ENCODE measurements at places on chromosomes 2 and 18.

- DNase-seq: no peak
These were observed 44.8 kb downstream of the RAB3GAP1 start for GRCh38 chr2:135096665-135097446.

GRCh38 chr2:158315000-158315399 lies 141.6 kb downstream of the CCDC148 start:
- DNase-seq: no peak

- DNase-seq: no peak
These were observed 1.6 kb upstream of the NFE2L2 start for GRCh38 chr2:177265824-177266817.

- DNase-seq: no peak
These were observed 163.8 kb upstream of the CDH20 start for GRCh38 chr18:61169386-61169785.

DNA sequence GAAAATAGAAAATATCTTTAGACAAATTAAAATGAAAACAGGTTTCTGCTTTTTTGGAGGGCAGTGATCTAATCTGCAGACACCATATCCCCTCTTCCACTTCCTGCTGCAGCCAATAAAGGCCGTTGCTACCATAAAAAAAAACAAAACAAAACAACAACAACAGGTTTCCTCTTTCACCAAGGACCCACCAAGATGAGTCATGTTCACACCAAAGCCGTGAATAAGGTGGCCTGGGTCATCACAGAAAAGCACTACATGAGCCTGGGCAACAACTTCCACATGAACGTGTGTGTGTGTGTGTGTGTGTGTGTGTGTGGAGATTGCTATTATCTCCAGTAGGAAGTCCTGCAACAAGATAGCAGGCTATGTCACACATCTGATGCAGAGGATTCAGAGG lies 24.8 kb upstream of the TFCP2L1 start:
- DNase-seq: no peak

- no peak for DNase-seq
These were observed 21.2 kb downstream of the GRB14 start for GRCh38 chr2:164599954-164600589.

GRCh38 chr18:32577561-32577960 lies 106.9 kb upstream of the GAREM1 start:
- DNase-seq: no peak

- DNase-seq: no peak
These were observed 443.1 kb upstream of the ZEB2 start for GRCh38 chr2:144963031-144963430.

DNA sequence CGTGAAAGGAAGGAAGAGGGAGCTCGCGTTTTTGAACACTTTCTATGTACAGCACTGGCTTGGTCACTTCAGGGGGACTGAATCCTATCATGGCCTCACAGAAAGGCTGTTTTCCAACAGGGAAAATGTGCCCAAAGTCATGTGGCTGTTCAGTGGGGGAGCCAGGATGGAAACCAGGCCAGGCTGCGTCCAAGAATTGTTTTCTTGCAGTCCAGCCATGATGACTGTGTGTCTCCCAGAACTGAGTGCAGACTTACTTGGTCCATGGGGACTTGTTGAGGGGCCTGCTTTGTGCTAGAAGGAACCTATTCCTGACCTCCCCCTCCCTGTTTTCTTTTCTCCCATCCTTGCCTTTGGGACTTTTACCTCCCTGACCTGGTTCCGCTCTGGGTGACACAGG lies 46.9 kb downstream of the EMILIN2 start:
- DNase-seq: no peak

DNA sequence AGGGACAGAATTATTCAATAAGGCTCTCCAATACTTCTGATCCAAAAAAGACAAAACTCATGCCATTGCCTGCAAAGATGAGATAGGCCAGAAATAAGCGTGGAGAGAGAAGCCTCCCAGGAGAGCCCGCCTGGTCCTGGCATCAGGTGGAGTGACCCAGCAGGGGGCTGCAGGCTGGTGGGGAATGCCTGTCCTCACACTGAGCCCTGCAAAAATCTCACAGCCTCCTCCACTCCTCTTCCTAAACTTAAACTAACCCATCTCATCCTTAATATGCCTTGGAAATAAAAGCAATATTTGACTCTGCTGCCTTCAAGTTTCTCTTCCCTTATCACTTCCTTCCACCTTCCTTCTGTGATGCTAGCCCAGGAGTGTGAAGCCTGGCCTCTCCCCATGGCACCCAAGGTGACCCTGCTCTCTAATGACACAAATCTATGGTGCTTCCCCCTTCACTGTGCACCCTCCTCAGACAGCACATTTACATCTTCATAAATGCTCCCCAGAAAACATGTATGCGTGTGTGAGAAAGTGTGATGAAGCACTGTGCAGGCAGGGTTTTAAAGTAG lies 218.4 kb downstream of the ANAPC1 start:
- peak; percentile 46 for DNase-seq

DNA sequence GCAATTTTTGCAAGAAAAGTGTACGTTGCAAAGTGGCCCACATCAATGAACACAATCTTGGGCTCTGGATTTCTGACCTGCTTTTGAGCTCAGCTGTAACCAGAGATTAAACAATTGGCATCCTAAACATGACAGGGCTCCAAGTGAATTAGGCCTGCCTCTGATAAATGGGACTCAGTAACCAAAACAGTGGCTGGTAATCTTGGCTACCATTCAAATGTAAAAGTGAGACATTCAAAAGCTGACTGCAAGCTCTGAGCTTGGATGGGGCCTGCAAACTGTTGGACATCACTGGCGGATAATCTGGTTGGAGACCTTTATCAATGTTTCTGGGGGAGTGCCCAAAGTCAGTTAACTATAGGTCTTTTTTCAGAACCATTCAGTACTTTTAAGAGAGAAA lies 160.7 kb downstream of the RAB3GAP1 start:
- DNase-seq: no peak

DNA sequence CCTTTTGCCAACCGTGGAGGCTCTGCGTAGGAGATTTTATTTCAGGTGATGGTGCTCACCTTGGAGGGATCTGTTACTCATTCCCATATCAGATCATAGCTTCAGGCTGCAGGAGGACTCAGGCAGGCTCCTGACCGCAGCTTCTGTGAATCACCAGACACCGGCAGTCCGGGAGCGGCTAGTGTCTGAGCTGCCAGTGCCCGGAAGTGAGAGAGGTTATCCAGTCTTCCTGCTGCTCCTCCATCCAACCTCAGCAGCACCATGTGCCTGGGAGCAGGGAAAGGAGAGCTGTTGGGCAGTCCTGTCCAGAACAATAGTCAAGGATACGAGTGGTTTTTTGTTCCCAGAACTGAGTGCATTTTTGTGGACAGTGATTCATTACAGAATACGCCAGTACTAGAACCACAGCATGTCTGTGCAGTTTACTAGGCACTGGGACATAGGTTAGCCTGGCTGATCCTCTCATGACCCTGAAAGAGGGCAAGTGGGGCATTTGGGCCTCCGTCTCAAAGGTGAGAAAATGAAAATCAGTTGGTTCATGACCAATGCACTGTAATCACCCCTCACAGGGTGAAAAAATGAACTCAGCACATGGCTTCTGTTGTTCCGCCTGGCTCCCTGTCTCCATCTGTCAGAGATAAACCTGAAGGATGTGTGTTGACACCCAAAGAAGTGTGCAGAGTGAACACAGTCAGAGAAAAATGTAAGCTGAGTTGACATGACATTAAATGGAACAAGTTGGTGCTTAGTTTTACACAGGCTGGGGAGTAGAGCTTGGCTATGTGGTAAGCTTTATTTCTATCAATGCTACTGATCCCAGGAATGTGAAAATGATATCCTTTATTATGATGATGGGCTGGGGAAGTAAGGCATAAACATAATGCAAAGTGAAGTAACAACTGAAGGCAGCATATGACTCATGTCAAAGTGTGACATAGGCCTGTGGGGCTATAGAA lies 12.2 kb downstream of the FHOD3 start:
- no peak for DNase-seq

DNA sequence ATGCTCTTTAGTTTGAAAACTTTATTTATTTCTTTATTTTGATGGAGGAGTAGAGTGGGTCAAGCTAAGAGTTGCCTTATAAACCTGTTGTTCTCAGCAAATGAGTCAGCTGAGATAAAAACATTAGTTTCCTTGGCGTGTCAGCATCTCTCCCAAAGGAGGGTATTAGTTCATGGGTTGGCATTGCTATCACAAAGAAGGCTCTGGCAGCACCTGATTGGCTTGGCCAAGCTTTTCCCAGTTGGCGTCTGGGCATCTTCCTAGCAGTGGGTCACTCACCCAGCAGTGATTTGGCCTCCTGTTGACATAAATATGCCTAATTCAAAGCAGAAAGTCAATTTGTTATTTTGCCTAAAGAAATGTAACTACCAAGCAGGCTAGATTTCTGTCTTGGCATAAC lies 200.7 kb upstream of the TNP1 start:
- no peak for DNase-seq

DNA sequence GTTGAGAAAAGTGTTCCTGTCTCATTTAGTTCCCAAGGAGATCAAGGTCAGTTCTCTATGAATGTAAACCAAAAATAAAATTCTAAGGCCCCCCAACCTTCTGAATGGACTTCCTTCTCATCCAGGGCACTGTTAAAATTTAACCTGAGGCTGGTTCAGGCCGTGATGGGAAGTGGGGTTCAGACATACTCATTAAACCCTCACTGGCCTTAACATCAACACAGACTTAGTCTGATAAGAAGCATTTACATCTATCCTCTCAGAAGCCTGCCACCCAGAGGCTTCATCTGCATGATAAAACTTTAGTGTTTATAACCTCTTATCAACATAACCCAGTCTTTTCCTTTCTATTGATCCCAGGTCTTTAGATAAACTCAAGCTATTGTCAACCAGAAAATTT lies 22.4 kb downstream of the ITSN2 start:
- no peak for DNase-seq

DNA sequence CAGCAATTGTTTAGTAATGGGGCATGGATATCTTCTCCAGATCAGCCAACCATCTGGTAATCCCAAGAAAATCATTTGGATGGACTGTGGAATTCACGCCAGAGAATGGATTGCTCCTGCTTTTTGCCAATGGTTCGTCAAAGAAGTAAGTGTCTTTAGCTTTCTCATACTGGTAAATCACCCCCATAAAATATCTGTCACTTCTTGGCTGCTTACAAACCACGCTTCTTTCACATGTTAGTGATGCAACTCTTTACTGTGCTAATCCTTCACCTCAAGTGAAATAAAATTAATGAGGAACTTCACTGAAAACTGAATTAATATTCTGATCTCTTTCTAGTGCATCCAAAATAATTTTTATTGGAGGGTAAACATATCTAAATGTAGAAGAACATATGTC lies 18.9 kb downstream of the CPO start:
- DNase-seq: no peak

GRCh38 chr2:23385748-23386338 lies 864 bp downstream of the KLHL29 start:
- DNase-seq: no peak

DNA sequence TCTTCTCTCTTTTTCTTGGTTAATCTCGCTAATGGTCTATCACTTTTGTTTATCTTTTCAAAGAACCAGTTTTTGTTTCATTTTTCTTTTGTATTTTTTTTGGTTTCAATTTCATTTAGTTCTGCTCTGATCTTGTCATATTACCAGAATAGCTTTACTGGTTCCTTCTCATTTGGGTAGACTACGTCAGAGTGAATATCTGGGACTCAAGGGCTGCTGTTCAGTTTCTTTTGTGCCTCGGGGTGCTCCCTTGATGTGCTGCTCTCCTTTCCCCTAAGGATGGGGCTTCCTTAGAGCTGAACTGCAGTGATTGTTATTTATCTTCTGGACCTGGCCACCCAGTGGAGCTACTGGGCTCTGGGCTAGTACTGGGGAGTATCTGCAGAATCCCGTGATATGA lies 29.4 kb upstream of the IL1RN start:
- no peak for DNase-seq

DNA sequence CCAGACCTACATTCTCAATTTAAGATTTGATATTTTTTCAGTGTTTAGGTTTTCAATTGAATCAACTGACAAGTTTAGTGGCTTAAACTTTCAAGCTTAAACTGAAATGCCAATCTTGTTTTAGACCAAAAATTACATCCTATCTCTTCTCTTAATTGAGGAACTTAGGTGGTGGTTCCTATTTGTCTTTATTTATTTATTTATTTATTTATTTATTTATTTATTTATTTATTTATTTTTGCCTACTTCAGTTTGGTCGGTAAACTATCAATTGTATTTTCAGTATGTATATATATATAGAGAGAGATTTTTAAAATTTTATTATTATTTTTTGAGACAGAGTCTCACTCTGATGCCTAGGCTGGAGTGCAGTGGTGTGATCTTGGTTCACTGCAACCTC lies 68.1 kb downstream of the NEDD4L start:
- DNase-seq: no peak

DNA sequence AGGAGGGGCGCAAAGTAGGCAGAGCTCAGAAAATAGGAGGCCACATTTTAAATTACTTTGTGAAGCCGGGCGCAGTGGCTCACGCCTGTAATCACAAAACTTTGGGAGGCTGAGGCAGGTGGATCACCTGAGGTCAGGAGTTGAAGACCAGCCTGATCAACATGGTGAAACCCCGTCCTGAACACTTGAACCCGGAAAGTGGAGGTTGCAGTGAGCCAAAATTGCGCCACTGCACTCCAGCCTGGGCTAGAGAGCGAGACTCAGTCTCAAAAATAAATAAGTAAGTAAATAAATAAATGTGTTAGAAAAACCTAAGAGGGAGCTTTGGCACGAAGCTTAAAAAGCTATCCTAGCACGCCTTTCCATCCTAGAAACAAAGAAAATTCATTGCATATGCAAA lies 105.5 kb downstream of the TFCP2L1 start:
- DNase-seq: no peak

GRCh38 chr2:148021059-148021861 lies at the start of gene MBD5:
Gene MBD5, plus strand, starts transcription at chr2:148021091.
- DNase-seq: peak; percentile 76

- no peak for DNase-seq
These were observed 18.4 kb downstream of the CYB5A start for GRCh38 chr18:74273394-74273793.

- no peak for DNase-seq
These were observed 352.6 kb upstream of the DLGAP1 start for GRCh38 chr18:4807604-4808293.

- DNase-seq: no peak
These were observed 62.3 kb upstream of the FSIP2 start for GRCh38 chr2:185676316-185676715.

GRCh38 chr2:119232666-119232993 lies 9.0 kb downstream of the STEAP3 start:
- DNase-seq: no peak

- DNase-seq: no peak
These were observed 255.8 kb downstream of the L3MBTL4 start for GRCh38 chr18:6158958-6159357.

- no peak for DNase-seq
These were observed 10.6 kb upstream of the IHH start for GRCh38 chr2:219071131-219071816.

- no peak for DNase-seq
These were observed 75.7 kb downstream of the RBMS1 start for GRCh38 chr2:160417745-160418397.

Data from coronary artery (tissue), 2 donors.